ENCODE measurements at places on chromosomes 6 and 20. TPM values are rescaled to one million over a fixed set of nuclear protein-coding genes. Genes with fewer than 3 reads are reported as not detected.

Gene SCRT2
- not detected for total RNA-seq

Gene NR2E1
- total RNA-seq = not detected

Gene BTN1A1
- 0.16 TPM for total RNA-seq

Gene NXT1
- total RNA-seq = 53.5 TPM

Gene SCGN
- total RNA-seq = not detected

Gene PPT2
- total RNA-seq = 24.4 TPM

Gene RAD21L1
- not detected for total RNA-seq

Gene OOEP
- not detected for total RNA-seq

Measured in activated naive CD8-positive, alpha-beta T cell treated with anti-CD3 and anti-CD28 coated beads for 36 hours (primary cell).